ENCODE measurements at places on chromosomes 2 and 18.

DNA sequence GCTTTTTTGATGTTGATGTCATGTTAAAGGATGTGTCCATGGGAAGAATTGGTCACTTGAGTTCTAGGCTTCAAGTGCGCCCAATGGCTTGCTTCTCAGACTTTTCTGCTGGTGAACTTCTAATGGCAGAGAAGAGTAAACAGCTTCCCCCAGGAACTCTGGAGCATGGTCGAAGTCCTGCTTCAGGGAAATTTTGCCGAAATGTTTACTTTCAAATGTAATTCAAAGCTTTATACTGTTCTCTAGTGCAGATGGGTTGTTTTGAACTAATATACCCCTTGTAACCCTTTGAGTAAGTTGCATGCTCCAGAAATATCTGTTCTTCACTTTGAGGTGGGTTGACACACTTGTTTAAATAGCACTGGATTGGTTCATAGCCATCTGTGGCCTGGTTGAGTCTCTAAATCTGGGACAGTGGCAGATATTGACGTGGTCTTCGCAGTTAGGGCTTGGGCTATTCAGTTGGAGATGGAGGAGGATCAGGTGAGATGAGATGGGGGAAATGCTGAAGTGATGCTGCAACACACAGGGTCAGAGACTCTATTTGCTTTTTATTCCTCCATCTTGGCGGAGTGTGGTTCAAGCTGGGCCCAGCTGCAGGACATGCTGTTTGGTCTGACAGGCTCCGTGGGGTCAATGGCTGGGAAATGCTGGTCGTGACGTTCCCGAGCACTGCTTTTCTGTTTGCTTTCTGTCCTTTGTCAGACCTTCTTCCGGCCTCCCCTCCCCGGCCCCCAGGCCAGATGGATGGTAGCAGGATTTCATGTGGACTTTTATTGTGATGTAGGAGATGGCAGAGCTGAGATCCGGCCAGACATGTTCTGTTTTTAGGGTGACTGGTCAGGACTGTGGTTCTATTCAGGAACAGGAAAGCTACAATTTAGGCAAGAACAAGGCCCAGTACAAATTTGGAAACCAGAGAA lies 35.9 kb downstream of the MYO1B start:
- DNase-seq, result no peak

DNA sequence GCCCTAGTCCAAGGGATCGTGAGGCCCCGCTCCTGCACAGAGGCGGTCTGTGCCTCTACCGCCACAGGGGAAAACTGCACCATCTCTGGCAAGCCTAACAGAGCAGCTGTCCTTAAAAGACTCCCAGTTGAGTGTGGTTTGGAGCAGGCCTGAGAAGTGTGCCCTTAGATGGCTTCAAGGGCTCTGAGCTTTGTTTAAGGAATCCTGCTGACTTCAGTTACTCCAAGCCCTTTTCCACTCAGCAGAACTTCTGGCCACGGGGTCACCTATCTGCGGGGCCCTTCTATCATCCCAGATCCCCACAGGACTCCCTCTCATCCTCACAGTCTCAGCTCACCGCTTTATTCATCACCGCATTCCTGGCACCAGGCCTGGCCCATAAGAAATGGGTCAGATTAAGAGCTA lies 131.5 kb downstream of the CCDC74A start:
- no peak for DNase-seq

DNA sequence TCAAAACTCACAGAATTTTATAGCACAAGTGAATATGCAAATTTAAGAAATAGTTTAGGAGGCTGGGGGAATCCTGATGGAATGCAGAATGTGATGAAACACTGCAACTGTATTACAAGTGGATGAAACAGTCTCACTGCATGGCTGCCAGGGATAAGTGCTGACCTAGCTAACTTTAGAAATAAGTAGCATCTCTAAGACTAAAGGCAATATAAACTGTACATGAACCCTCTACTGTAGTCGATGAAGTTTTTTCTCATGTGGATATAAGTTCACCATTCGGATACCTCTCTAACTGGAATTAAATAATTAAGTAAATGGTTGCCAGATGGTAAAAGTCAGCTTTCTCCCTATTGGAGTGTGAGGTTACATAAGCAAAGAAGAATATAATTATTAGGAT lies 777.8 kb upstream of the RAB6C start:
- no peak for DNase-seq

GRCh38 chr2:59239146-59239545 lies 998.0 kb upstream of the FANCL start:
- no peak for DNase-seq

- DNase-seq, result no peak
These were observed 30.2 kb downstream of the XDH start for GRCh38 chr2:31384351-31384750.

DNA sequence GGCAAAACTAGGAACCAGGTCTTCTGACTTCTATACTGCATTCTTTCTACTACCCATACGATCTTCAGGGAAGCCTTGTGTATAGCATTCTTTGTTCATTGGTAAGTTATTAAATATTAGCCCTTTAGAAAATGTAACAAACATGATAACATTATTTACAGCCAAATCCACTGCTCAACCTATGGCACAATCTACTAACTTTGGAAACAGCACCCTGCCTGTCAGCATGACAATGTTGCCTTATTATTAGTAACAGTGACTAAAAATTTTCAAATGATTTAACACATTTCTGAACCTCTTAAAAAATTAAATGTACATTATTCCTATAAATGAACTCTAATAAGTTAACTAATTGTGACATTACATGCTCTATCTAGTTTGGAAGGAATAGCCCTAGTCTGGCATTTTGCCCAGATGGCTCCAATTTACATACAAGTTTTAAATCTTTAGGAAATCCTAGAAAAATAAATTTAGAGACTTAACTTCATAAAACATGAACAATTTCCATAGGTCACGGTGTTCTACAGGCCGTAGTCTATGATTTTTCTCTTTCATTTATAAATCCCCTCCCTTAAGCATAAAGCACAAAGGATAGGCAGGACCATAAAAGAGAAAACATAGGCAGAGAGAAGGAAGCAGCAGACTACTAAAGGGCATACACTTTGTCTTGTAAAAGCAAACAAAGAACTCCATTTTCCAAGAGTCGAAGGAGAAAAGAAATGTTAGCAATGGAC lies 33.7 kb downstream of the YES1 start:
- DNase-seq, result no peak

GRCh38 chr18:79453816-79454735 lies 58.3 kb downstream of the NFATC1 start:
- DNase-seq, result no peak

DNA sequence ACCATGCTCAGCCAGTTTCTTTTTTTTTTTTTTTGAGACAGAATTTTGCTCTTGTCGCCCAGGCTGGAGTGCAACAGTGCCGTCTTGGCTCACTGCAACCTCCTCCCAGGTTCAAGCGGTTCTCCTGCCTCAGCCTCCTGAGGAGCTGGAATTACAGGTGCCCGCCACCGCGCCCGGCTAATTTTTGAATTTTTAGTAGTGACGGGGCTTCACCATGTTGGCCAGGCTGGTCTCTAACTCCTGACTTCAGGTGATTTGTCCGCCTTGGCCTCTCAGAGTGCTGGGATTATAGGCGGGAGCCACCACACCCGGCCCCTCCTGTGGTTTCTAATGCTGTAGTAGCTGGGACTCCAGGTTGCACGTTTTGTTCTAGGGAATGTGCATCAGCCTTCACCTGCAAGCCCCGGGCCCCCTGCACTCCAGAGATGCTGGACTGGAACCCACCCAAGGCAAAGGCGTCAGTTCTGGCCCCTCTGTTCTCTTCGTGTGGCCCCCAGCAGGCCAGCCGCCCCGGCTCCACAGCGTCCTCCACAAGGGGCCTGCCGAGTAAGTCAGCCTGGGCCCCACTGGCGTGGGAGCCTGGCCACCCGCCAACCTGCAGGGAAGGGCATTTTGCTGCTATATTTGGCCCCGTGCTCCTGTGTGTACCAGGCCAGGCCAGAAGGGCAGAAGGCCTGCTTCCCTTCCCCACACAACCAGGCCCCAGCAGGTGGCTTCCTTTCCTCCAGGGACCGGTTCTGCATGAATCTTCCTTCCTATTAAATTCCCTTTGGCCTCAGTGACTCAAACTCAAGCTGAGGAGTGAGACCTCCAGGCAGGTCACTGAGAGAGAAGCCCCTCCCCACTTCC lies 25.7 kb upstream of the B3GNT7 start:
- DNase-seq, result no peak

DNA sequence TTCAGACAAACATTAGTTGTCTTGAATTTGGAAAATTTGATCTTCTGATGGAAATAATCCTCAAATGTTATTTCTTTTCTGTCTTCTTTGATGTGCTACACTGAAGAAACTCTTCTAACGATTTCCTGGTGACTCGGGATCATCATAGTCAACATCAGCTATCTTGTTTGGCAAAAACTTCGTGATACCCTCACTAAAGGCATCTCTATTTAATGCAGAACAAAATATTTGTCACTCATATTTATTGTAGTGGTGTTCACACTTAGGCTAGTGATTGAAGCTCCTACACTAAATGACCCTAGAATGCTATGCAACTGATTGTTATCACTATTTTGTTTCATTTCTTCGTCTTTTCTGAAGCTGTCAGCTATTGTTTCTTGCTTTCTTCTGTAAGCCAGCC lies 334.7 kb upstream of the ZEB2 start:
- no peak for DNase-seq

All from NCI-H1930 (cell line).